ENCODE measurements at places on chromosomes 6 and 20. TPM values are rescaled to one million over a fixed set of nuclear protein-coding genes. Genes with fewer than 3 reads are reported as not detected.

The SLC35D3 gene
- not detected for total RNA-seq

The CPXM1 gene
- 0.31 TPM for total RNA-seq

The MRAP2 gene
- total RNA-seq = not detected

The PNPLA1 gene
- total RNA-seq = not detected

- DNase-seq = no peak
- H3K36me3 ChIP-seq = peaks cover 3% of the 10 kb centered on the region
- H3K4me3 ChIP-seq = no peak overlapping the region
- peaks cover 23% of the 10 kb centered on the region for H3K4me1 ChIP-seq
- no peak overlapping the region for H3K27ac ChIP-seq
- peaks cover 45% of the 10 kb centered on the region for H3K27me3 ChIP-seq
Measured at GRCh38 chr20:60013296-60014139, 55.3 kb downstream of the CDH26 start.

DNA sequence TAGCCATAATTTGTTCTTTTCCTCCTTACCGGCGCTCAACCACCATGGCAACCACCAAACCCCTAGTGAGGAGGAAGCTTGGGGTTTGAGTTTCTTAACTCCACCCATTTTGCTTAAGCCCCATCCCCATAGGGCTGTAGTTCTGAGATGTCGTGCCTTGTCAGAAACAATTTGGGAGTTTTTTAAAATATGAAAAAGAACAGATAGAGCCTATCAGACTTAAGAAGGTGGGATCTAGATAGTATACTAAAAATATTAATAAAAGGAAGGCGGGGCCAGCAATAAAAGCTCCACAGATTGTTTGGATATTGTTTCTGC lies 5.6 kb downstream of the BRD2 start:
- H3K27me3 ChIP-seq = no peaks in the 10 kb centered on the region
- peaks cover 36% of the 10 kb centered on the region for H3K4me1 ChIP-seq
- peak overlapping the region; percentile 89 for H3K4me3 ChIP-seq
- peaks cover 75% of the 10 kb centered on the region for H3K36me3 ChIP-seq
- H3K27ac ChIP-seq = peak overlapping the region; percentile 94

DNA sequence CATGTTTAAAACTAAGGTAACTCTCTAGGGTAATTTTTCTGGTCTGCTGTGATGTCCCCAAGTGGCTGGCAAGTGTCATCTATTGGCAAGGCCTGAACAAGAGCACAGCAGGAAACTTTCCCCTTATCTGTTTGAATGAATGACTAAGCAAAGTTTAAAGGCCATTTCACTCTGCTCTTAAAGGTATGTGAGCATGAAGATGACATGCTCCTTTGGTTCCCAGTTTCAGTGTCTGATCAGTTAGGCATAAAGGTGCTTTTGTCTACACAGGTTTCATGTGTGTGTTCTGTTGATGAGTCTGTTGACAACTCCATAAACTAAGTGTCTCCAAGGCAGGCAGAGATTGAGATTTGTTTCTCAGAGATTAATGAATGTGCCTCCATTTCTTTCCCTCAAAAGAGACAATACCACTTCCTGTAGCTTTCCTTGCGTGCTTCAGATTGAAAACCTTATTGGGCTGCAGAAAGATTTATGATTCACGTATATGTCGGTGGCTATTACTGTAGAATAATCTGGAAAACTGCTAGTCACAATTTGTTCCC lies 83.9 kb downstream of the MAP3K7 start:
- H3K36me3 ChIP-seq = peaks cover 2% of the 10 kb centered on the region
- peaks cover 7% of the 10 kb centered on the region for H3K27me3 ChIP-seq
- no peak for DNase-seq

DNA sequence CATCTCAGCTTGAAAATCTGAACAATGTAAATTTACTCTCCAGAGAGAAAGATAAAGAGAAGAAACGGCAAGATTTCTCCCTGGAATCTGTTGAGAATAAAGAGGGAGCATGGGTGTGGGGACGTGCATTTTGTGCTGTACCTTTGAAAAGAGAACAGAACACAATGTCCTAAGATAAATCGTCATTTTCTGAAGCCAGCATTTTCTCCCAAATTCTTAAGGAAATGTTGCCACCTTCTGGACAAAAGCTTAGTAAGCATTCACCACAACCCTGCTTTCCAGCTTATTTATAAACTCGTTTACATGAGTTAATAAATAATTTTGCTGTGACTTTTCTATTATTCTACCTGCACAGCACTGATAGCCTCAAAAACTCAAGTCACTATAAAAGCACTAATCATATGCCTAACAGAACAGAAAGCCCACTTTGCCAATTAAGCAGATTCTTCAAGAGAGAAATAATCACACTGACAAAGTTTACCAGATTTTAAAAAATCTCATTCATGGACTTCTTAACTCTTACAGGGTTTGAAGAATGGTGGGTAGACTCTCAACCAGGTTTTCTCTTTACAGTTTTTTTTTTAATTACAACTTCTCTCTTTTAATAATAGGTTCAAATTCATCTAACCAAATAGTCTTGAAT lies 155.8 kb downstream of the MBOAT1 start:
- peaks cover 6% of the 10 kb centered on the region for H3K27me3 ChIP-seq
- peaks cover 5% of the 10 kb centered on the region for H3K4me1 ChIP-seq
- no peaks in the 10 kb centered on the region for H3K36me3 ChIP-seq
- H3K4me3 ChIP-seq = no peak overlapping the region
- DNase-seq = no peak
- H3K27ac ChIP-seq = no peak overlapping the region

- H3K4me3 ChIP-seq = peak overlapping the region; percentile 79
- peak overlapping the region; percentile 8 for H3K27ac ChIP-seq
- peak; percentile 82 for DNase-seq
- H3K27me3 ChIP-seq = peaks cover 41% of the 10 kb centered on the region
- no peaks in the 10 kb centered on the region for H3K36me3 ChIP-seq
Measured at GRCh38 chr20:35600993-35601973, 14.3 kb upstream of the SPAG4 start.

DNA sequence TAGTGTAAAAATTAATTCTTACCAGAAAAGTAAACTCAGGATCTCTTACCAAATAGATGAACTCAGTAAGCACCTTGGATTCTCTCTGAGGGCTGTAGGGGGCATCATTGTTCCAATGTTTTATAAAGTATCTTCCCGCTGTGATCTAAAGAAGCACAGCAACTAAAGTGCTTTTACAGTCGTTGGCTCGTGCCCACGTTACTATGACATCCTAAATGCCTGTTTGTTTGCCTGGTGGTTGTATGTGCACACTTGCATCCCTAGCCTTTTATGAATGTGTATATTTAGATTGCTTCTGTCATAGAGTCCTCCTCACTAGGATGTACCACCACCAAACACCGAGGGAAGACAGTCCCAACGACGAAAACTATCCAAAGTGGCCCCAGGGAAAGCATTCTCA lies 34.5 kb downstream of the SLX4IP start:
- peaks cover 10% of the 10 kb centered on the region for H3K36me3 ChIP-seq
- no peaks in the 10 kb centered on the region for H3K27me3 ChIP-seq
- no peak for DNase-seq
- H3K4me1 ChIP-seq = peaks cover 15% of the 10 kb centered on the region
- no peak overlapping the region for H3K27ac ChIP-seq

DNA sequence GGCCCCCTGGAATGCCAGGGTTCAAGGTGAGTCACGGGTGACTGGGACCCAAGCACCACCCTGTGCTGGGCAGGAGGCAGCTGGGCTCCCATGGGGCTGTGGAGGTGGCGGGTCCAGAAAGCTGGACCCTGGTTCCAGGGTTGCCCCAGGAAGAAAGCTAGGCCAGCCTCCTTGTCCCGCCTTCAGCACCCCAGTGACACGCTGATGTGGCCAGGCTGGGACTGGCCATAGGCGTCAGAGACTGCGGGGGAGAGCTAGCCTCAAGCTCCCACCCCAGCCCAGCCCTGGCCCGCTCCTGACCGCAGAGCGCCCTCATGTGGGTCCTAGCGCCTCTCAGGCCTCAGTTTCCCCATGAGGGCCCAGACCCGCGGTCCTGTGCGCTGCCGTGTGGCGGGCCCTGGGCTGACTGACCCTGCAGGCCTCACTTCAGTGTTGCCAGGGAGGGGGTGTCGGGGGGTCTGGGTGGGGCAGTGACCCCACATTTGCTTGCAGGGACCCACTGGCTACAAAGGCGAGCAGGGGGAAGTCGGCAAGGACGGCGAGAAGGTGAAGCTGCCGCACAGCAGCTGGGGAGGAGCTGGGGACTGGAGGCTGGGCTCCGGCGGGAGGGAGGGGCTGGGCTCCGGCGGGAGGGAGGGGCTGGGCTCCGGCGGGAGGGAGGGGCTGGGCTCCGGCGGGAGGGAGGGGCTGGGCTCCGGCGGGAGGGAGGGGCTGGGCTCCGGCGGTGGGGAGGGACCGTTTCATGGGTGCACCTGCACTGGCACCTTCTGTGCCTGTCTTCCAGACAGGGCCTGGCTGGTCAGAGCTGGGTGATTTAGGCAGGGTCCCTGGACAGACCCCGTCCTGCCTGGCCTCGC lies 7.9 kb downstream of the COL9A3 start:
- peak; percentile 37 for DNase-seq
- H3K27me3 ChIP-seq = no peaks in the 10 kb centered on the region
- no peak overlapping the region for H3K4me3 ChIP-seq

DNA sequence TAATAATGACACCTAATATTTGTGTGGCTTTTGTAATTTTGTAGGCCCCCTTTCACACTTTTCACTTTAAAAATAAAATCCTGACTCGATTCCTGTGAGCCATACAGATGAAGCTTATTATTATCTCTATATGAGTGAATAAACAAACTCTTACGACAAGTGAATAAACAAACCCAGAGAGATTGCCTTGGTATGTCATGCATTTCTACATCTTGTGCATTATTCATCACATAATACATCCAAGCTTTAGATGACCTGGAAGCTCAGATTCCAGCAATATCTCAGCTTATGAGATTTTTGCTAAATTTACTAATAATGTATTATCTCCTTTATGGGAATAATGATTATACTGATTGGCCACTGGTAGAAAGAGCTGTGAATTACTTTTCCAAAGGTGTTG lies 248.2 kb downstream of the TBX18 start:
- no peak overlapping the region for H3K27ac ChIP-seq
- H3K4me1 ChIP-seq = no peaks in the 10 kb centered on the region
- H3K4me3 ChIP-seq = no peak overlapping the region
- no peak for DNase-seq
- H3K27me3 ChIP-seq = no peaks in the 10 kb centered on the region

Data from activated naive CD8-positive, alpha-beta T cell treated with anti-CD3 and anti-CD28 coated beads, Interleukin-2, amount 10 ng/mL, durations not matched to agents 7 days and 5 days (primary cell).